ENCODE measurements at places on chromosomes 2 and 18.

DNA sequence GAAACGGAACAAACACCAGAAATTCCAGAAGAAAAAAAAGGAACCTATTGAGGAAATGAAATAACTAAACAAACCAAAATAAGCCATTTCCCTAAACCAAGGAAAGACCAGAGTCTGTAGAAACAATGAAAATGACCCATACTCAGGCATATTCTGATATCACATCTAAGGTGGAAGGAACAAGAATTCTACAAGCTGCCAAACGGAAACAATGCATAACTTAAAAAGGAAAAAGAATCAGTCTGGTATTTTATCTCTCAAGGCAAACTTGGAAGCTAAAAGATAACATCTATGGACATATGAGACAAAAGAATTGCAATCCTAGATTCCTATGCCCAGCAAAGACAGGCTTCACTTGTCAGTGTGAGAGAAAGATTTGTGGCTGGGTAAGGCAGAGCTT, 326.2 kb downstream of the PDE11A start:
- no peak for DNase-seq

DNA sequence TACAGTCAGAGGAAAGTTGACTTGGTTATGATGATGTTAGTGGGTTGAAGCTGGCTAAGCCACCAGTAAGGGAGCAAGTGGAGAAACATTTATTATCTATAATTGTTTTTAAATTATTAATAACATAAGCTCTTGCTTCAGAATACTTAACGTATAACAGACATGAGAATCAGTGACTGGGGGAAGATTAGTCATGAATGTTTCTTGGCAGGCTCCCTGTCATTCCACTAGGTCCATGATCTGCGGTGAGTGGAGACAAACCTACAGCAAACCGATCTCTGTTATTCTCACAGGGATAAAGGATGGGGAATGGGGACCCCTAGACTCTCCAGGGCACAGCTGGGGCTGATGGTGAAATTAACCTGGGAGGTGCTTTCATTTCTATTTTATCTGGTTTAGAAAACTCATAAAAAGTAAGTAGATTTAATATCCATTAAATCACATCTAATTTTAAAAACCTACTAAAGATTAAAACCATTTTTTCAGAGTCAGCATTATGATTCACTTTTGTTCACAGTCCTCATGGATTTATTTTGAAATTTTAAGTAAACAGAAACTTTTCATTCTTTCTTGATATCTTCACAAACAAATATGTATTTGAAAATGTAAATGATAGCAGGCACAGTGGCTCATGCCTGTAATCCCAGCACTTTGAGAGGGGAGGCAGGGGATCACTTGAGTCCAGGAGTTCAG, 420.3 kb downstream of the PTPRM start:
- DNase-seq = no peak

GRCh38 chr18:74857901-74858300, 260.2 kb downstream of the ZNF407 start:
- no peak for DNase-seq

DNA sequence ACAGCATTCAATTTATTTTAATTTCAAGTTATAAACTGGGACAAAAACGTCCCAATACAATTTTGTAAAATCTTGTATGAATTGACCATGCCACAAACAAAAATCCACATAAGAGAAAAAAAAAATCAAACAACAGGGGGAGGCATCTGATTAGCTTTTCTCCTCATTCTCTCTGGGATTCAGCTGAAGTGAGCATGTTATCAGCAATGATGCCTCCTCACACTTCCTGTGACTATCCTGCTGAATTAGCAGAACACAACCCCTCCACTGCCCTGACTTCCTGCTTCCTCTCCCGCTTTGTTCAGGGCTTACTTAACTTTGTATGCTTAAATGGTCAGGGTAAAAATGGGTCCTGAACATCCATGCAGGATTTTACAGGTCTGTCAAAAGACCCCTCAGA, 132.2 kb upstream of the ITGB6 start:
- DNase-seq = no peak

DNA sequence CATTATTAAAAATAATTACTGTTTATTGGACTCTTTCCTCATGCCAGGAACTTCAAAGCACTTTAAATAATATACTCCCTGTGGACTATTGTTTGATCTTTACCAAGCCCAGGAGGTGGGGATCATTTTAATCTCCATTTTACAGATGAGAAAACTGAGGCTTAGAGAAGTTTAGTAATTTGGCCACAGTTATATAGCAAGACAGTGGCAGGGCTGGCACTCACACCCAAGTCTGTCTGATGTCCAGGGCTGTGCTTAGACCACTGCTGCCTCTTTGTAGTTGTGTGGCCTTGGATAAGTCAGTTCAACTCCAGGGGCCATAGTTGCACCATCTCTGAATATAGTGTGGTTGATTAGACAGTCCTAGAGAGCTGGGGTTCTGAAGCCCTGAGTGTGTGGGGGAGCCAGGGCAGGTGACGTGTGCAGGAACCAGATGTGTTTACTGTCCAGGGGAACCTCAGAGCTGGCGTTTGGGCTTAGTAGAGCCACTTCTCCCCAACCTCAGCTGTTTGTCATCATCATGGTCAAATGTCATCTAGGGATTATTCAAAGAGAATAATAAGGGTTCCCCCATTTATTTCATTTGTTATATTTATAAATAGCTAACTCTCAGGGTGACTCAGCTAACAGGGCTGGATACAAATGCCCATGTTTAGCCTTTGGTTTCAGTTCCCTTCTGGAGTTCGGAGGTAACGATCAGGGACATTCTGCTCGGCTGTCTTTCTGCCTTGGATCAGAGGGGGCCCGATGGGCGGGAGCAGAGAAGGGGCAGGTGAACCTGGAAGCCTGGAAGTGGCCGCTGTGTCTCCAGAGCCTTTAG, 68.0 kb downstream of the BOLA3 start:
- no peak for DNase-seq

GRCh38 chr2:15940661-15941480, 521 bp downstream of the MYCN start:
- peak; percentile 47 for DNase-seq

- no peak for DNase-seq
Measured at GRCh38 chr2:235050980-235051351, 99.1 kb downstream of the SH3BP4 start.

GRCh38 chr2:167271932-167272331, 383.7 kb downstream of the XIRP2 start:
- DNase-seq = no peak

- no peak for DNase-seq
Measured at GRCh38 chr2:176385219-176385759, 116.0 kb downstream of the MTX2 start.

DNA sequence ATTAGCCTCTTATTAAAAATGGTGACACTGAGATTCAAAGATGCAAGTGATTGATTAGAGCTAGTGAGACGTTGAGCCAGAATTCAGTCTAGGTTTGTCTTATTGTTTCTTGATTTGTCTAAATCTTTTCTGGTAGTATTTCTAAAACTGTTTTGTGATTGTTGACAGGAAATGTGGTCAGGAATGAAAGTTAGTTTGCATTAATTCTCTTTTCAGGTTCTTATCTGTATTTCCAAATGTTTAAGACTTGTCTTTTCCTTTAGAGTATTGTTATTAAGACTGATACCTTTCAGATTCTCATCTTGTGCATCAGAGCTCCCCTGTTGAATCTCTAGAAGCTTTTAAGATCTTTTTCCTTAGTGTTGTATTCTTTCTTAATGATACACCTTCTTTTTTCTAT, 89.3 kb downstream of the MBD5 start:
- DNase-seq = no peak

DNA sequence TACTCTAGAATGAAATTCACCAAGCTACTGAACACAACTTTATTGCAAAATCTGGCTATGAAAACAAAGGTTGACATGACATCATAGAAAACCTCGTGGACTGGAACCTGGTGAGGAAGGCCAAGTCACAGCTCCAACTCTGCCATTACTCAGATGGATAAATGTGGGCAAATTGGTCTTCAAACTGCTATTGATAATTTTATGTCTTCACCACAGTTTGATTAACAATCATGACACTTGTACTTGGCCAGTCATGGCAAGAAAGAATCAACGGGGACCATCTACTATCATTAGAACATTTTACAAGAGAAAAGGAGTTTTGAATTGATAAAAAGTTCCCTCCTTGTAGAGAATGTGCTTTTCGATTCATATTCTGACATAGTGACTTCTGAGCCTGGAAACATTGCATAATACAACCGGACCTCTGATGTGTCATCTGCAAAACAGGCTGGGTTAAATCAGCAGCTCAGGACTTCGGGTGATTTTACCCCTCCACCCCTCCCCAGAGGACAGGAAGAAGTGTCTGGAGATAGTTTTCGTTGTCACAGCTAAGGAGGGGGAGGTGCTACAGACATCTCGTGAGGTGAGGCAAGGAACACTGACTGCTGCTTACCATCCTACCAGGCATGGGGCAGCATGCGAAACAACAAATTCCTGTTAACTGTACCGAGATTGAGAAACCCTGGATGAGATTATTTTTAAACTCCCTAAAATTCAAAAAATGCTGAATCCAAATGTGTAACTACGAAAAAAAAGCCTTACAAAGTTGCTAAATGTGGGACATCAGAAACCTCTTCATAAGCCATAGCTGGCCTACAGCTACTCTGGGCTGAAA, 8.4 kb downstream of the L3MBTL4 start:
- no peak for DNase-seq
